ENCODE measurements at places on chromosomes 5 and 9.

- no peak for DNase-seq
Measured at GRCh38 chr5:88452820-88453219, 184.2 kb upstream of the TMEM161B start.

DNA sequence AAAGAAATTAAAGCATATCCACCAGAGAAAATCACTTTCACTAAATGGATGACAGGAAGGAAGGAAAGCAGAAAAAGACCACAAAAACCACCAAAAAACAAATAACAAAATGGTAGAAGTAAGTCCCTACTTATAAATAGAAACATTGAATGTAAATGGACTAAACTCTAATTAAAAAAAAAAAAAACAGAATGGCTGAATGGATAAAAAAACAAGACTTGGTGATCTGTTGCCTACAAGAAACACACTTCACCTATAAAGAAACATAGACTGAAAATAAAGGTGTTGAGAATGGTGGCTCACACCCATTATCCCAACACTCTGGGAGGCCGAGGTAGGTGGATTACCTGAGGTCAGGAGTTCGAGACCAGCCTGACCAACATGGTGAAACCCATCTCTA, 122.9 kb downstream of the HMHB1 start:
- DNase-seq: no peak

DNA sequence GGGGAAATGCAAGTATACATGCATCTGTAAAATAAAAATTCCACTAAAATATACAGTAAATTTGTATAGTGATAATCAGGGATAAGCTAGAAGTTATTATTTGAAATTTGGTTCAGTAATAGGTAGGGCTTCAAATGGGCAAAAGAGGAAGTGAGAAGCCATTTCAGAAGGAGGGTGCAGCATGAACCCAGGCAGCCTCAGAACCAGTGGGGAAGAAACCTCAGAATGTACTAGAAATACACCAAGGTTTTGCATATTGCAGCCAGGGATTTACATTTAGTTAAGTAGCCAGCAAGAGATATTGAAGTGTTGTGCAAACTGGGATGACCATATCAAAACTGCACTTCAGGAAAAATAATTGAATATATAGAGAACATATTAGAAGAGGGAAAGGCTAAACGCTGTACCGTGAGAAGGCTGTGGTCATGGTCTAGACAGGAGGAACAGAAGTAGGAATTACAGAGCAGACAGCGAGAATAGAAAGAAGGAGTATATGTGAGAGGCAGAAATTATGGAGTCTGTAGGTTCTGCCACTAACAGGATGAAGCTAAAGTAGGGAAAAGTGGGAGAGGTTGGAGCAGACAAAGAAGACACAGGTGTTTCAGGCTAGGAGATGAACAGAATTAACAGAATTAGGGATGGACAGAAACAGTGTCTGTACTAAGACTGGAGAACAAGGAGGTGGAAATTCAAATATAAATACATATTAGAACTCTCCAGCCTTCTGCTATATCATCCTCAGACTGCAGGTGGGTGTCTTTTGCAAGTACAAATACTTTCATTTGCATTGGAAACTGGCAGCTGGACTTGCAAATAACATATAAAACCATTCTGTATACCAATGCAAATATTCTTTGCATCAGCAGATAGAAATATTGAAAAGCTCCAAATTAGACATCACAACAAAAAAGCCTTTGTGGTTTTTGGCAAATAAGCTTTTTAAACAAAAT, 335.6 kb downstream of the ZNF608 start:
- DNase-seq: no peak

DNA sequence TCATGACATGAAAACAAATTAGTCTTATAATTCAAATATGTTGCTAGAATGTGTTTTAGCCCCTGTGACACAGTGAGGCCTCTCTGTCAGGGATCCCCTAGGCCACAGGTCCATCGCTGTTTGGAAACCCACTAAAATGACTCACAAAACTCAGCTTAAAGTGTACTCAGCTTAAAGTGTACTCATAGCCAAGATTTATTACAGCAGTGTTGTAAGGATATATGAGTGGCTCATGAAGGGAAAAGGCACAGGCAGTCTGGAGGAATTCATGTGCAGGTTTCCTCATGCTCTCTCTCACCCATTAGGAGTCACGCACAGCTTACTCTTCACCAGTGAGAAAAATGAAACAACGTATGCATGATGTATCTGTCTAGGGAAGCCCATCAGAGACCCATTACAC, 24.4 kb upstream of the TGFBI start:
- no peak for DNase-seq

DNA sequence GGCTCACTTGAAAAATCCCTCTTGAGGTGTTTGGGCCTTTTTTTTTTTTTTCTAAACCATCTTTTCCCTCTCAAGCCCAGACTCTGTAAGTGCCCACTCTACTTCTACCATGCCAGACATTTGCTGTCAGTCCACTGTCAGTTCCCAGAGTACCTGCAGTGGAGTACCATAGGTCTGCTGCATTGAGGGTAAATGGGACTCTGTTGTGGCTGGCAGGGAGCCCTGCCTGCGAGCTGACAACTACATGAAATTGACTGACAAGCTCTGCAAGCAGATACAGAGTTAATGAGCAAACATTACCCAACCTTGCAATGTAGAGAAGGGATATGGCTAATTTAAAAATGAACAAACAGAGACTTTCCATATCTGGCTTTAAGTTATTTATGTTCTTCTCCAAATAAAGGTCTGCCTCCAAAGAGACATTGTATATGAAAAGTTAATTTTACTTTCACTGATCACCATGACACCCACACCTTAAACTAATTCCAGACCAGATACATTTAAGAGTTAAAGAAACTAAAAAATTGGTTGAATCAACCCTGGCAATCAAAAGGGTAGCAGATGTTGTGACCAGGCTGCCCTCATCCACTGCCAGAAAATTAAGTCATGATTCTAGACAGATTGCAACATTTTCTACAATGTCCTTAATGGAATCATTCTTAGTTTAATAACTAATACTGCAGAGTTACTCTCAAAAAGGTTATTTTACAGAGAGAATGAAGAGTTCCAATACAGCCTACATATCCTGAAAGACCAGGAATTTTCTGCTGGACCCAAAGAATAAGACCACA, 100.4 kb upstream of the PAM start:
- DNase-seq: no peak

GRCh38 chr9:93001031-93001430, 53.7 kb downstream of the FGD3 start:
- DNase-seq: no peak

DNA sequence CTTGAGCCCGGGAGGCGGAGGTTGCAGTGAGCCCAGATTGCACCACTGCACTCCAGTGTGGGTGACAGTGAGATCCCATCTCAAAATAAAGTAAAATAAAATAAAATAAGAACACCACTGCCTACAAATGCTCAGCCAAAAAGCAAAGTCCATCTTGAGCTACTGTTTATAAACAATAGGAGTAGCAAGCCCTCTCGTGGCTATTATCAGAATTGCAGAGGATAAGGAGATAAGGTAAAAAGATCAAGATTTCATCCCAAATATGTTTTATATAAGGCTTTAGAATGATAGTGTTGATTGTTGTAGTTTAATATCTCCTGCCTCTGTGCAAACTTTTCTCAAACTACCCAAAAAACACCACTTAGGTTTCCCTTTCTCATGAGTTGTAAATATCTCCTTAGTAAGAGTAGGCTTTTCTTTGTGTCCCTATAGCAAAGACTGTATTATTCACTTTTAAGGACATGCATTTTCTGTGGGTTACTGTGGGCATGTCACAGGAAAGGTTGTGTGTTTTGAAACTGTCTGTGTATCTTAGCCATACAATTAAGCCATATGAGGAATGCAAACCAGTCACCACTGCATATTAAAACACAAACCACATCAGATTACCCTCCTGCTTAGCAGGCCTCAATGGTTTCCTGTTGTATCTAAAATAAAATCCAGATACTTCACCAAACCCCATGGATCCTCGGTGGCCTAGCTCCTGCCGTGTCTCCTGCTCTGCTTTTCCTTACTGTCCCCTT, 31.8 kb upstream of the CKS2 start:
- no peak for DNase-seq

GRCh38 chr5:14436801-14437542, 144.6 kb upstream of the OTULINL start:
- no peak for DNase-seq

GRCh38 chr5:118531276-118531675, 457.1 kb downstream of the DTWD2 start:
- DNase-seq: no peak

- peak; percentile 77 for DNase-seq
Measured at GRCh38 chr5:141508798-141509611, 20.1 kb downstream of the PCDHGC5 start.

- DNase-seq: no peak
Measured at GRCh38 chr5:80756292-80756691, 101.5 kb upstream of the DHFR start.

GRCh38 chr5:131265311-131265803, 1.5 kb downstream of the CDC42SE2 start:
- DNase-seq: no peak

- DNase-seq: no peak
Measured at GRCh38 chr5:179614745-179615144, 8.7 kb downstream of the HNRNPH1 start.

GRCh38 chr5:3827624-3828023, 232.0 kb downstream of the IRX1 start:
- no peak for DNase-seq

DNA sequence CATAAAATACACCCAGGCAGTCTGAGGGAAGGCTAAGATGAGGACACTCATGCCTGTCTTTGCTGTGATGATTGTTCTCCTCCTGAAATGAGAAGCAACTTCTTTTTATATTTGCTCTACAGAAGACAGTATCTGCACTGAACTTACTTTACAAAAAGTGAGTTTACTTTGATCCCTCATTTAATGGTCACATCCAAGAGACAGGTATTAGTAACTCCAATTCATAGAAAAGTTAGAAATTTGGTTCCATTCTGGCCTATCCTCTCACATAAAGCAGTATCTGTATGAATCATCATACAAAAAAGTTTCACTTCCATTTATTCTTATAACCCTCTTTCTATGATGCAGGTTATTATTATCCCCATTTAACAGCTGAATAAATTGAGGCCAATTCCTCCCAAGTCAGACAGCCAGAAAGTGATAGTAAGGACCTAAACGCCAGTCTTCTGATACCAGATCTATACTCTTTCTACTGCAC, 15.2 kb downstream of the TSTD2 start:
- DNase-seq: no peak

GRCh38 chr5:138824516-138824915, 50.6 kb downstream of the LRRTM2 start:
- DNase-seq: no peak

DNA sequence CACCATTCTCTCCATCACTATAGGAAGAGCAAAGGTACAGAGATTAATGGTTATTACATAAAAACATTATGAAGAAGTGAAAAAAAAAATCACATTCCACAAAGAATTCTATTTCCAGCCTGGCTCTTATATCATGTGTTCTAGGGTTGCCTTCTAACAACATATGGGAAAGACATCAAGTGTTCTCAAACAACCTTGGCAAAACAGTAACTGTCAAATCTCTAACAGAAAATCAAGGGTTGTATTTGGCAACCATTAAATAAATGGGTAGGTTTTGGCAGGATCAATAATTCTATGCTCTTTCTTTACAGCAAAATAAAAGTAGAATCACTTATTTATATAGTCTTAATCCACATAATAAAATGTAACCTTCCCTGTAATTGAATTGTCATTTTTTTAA, 728.9 kb downstream of the MAT2B start:
- DNase-seq: no peak

- no peak for DNase-seq
Measured at GRCh38 chr9:80492221-80492620, 920.5 kb downstream of the TLE4 start.

Measured in H9 (cell line).